ENCODE measurements at places on chromosomes 5 and 9. TPM values are rescaled to one million over a fixed set of nuclear protein-coding genes. Genes with fewer than 3 reads are reported as not detected.

- no peak for DNase-seq
Observed at GRCh38 chr9:91833096-91833877, 116.7 kb downstream of the ROR2 start.

GRCh38 chr9:82961504-82962125, 101.3 kb downstream of the RASEF start:
- DNase-seq, result peak; percentile 89

DNA sequence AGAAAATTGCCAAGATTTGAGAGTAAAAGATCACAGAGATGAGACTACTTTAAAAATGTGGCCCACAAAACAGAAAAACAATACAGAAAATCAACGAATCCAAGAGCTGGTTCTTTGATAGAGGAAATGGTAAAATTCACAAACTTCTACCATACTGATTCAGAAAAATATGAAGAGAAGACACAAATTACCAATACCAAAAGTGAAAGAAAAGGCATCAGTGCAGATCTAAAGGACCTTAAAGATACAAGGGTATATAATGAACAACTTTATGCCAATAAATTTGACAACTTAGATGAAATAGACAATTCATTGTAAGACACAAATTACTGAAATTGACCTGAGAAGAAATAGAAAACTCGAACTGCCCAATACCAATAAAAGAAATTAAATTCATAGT, 24.4 kb upstream of the SLC1A1 start:
- DNase-seq, result no peak

The SLC36A2 gene
- total RNA-seq, result not detected

The JMY gene
- total RNA-seq, result 12.2 TPM
